ENCODE measurements at places on chromosomes 7 and 10. TPM values are rescaled to one million over a fixed set of nuclear protein-coding genes. Genes with fewer than 3 reads are reported as not detected.

TASOR2 gene
- 41.6 TPM for total RNA-seq

DNA sequence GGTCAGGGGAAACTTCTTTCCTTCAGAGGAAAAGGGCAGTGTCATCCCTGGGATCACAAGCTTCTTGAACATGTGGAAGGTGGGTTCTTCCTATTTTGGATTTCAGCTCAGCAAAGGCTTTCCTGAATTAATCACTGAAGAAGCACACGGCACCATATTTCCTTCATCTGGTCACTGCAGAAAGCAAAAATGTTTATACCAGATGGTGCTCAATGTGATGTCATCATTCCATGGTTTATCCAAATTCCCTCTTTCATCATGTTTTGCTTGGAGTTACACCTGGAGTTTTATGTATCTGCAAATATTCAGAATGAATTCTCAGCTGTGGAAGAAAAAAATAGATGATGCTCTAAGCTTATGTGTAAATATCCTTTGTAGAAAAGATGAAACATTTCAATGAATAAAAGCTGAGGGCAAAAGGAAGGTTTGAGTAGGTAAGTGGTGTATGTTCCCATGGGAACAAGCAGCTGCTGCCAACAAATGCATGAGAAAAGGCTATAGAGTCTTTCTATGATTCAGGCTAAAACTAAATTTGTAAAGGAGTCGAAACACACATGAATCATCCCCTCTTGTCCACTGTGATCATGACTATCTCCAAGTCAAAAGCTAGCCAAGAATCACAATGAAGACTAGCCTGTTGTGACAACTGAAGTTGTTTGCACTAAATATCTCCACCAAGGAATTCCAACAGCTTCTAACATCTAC, 26.9 kb upstream of the BPGM start:
- no peak for DNase-seq

LRIT1 gene
- not detected for total RNA-seq

GRCh38 chr7:41305001-41305400, 397.9 kb downstream of the INHBA start:
- no peak for DNase-seq

- DNase-seq = no peak
Measured at GRCh38 chr10:668786-669485, 20.5 kb downstream of the DIP2C start.

DNA sequence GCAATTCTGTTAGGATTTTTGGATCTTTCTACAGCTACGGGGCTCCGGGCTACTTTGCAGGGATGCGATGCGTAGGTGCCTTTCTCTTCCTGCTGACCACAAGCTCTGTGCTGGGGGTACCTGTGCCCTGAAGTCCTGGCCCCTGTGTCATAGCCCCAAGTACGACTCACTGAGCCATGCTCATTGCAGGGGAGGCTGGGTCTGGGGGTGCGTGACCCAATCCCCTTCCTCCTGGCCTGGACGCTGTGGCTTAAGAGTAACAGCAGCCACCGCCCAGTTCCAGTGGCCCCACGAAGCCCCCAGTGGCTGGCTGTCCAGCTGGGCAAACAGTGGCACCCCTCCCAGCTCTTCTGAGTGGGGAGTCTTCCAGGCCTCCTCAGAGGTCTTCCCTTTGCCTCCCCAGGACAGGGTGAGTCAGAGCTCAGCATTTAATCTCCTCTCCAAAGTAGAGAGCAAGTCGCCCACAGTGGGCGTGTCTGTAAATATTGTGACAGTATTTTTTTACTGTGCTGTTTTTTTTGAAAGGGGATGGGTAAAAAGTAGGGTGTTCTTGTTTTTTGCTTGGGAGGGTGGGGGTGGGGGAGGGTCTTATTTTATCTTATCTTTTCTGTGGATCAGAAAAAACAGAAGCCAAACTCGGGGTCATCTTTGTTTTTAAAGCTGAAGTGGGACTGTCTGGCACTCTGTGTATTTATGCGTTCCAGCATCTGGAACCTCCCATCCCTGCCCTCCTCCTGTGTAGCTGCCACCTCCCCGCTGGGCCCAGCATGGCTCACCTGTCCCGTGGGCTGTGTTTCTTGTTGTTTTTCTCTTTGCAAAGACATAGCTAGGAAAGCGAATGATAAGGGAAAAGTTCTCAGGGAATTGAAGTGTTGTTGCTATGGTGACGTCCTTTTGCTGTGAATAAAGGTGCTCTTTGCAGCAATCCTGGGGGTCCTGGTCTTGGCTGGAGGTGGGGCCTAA, 8.2 kb downstream of the LFNG start:
- no peak for DNase-seq

GRCh38 chr10:61001731-61002122, 57.7 kb upstream of the RHOBTB1 start:
- DNase-seq = no peak

GJD4 gene
- 0.09 TPM for total RNA-seq

SLC39A12 gene
- 0.05 TPM for total RNA-seq

GRCh38 chr7:63117-63480, 129.3 kb upstream of the FAM20C start:
- DNase-seq = no peak

DNA sequence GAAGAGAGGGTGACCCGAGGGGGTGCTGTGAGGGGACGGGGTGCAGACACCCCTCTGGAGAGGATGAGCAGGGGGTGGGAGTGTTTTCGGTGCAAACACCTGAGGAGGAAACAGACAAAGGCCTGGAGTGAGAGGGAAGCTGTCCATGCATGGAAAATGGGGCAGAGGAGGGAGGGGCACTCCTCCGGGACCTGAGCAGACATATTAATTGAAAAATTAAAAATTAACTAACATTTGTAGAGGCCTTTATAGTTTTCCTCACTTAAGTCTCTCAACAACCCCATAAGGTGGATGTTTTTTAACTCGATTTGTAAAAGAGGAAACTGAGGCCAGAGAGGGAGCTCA, 1.2 kb downstream of the VPS37D start:
- no peak for DNase-seq

DNA sequence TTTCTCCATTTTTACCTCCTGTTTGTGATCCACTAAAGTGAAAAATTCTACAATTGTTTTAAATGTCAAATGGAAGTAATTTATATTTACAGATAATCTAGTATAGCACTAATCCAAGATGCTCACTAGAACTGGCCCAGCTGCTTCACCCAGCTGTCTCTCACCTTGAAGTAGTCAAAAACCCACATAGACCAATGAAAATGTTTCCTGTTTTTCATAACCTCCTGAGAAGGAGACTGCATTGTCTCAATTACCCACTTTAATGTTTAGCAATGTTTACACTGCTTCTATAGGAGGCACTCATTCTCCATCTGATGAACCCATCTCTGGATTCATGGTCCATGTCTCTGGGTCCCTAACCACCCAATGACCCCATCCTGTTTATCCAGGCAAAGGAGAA, 56.1 kb upstream of the ADO start:
- DNase-seq = no peak

DNA sequence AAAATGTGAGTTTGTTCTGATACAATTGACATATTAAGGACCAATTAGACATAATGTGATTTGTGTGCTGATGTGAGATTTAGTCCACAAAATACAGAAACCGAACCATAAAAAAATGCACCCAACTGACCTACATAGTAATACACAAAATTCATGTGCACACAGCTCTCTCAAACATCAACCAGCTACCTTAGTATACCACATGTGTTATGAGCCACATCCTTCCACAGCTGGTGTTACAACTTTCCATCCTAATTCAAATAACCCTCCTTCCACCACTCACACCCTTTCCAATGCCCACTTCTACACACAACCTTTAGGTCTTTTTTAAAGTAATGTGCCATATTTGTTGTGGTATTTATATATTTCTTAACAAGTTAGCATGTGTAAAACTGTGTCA, 31.7 kb upstream of the C7orf33 start:
- no peak for DNase-seq

DNA sequence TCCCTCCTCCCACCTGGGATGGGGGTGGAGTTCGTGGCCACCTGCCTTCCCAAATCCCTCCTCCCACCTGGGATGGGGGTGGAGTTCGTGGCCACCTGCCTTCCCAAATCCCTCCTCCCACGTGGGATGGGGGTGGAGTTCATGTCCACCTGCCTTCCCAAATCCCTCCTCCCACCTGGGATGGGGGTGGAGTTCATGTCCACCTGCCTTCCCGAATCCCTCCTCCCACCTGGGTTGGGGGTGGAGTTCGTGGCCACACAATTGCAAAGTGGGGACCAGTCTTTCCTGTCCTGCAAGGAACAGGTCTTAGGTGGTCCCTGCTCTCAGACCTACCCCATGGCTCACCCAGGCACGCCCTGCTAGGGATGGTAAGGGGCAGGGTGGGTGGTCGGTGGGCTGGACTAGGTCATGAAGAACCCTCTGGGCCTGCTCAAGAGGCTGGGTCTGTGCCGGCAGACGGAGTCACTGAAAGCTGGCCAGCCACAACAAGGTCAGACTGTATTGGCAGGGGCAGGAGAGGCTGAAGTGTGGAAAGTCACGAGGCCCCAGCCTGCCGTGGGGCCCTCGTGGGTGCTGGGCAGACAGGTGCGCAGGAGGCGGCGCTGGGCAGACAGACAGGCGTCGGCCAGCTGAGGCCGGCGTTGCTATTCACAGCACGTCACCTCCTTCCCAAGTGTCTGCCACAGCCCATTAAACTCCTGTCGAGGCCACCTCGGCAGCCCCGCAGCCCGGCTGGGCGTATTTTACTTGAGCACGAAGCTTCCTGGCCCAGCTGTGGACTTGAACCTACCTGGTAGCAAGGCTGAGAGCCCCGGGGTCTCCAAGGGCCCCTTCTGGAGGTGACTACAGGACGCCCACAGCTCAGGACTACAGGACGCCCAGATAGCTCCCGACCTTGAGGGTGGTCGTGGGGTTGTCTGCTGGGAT, 4.1 kb downstream of the KNDC1 start:
- DNase-seq = no peak

DYDC2 gene
- 0.05 TPM for total RNA-seq

DNA sequence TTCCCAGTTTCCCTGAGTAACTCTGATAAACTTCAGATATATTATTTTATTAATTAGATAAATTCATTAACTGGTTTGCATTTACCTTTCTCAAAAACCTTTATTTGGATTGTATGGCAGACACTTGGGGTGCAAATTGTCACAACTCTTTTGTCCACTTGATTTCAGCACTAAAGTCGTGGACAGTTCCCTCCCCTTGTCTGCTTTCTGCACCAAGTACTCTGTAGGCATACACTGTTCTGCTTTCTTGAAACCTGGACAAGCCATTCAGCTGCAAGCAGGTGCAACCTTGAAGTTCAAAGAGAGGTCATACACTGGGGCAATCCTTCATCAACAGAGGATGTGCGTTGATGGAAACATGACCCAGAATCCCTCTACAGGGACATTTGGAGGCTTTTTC, 162.9 kb downstream of the ARL5B start:
- DNase-seq = peak; percentile 12

RBP3 gene
- 0.05 TPM for total RNA-seq

DNA sequence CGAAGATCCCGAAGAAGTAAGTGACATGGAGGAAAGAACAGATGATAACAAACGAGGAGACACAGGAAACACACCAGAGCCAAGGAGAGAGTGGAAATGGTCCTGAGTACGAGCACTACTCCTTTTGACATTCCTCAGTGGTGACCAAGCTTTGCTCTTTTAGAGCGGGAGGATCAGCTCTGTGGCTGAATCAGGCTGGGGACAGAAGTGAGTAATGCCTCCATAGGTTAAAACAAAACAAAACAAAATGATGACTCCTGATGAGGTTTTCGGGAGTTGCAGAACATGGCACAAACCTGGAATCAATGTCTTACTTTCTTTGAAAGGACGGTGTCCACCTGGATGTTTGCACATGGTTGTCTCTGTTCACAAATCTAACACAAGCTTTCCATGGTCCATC, 30.3 kb upstream of the TCF7L2 start:
- DNase-seq = no peak

DNA sequence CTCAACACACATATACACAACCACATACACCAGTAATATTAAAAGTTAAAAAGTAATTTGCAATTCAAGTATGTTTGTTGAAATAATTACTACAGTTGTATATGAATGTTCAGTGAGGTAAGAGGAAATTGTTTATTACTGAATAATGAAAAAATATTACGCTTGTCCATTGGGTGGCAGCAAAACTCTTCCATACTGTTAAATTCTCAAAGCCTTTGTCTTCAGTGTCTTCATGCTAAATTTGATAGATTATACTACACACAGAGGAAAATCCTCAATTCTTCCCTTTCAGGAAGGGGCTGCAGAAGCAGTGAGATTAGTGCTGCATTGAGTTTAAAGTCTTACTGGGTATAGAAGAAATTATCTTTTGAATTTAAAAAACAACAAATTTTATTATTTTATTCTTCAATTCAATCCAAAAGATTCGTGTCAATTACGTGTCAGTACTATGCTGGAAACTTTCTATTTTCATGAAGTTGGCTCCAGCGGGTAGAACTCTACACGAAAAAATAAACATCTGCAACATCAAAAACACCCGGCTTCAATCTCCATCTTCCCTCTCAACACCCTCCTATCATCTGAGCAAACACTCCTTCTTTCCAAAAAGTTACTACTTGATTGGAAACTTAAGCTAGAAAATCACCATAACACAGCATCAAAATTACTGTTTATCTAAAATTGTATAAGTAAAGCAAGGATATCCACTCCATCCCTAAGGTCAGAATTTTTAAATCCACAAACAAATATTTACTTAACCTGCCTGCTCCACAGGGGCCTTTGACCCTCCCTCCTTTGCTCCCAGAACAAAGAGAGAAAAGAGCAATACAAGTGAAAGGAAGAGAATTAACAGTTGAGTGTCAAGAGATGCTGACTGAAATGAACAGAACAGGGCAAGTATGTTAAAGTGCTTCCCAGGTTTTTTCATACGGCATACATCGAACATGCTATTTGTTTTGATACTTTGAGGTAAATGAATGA, 37.0 kb upstream of the TES start:
- DNase-seq = peak; percentile 55

DNA sequence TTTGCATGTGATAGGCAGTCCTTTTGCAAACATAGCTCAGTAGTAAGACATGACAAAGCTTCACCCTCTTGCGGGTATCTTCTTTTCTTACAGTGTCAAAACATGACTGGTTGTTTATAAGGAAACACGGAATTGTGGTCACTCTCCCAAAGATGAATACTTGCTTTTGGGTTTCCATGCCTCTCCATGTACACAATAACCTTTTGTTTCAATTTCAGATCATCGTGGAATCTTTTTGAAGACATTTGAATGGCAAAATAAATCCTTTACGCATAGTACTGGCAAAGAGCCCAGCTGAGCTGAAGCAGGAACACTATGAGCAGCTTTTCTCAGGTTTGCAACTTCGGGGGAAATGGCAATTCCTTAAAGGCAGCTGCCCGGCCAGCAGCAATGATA, 156.8 kb upstream of the FRMD4A start:
- DNase-seq = no peak

DNA sequence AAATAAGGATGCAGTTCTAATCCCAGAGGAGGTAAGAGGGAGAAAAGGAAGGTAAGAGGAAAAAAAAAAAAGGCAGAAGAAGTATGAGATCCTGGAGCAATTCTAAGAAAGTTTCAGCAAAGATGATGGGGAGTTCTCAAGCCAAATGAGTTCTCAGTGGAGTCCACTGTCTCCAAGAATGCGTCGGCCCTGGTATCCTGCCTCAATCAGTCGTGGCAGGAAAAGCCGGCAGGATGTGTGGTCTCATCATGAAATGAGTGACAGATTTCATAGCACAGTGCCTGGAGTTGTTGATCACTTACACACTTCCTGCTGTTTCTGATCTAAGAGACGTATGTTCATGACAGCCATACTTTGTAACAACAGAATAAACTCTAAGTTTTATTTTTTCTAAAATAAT, 554.9 kb downstream of the NXPH1 start:
- DNase-seq = no peak

GRCh38 chr10:95864906-95865813, 42.6 kb upstream of the CC2D2B start:
- peak; percentile 25 for DNase-seq

ITGB8 gene
- total RNA-seq = 2.3 TPM

GRCh38 chr7:75928568-75928914, 13.6 kb downstream of the POR start:
- peak; percentile 70 for DNase-seq

ARHGEF5 gene
- total RNA-seq = 1.4 TPM

Data from thymus (tissue), 14 donors.